Mesothelial cell of epicardium (in vitro differentiated cells): ENCODE measurements at places on chromosomes 2 and 18.

- no peak overlapping the region for H3K4me3 ChIP-seq
- no peaks in the 10 kb centered on the region for H3K36me3 ChIP-seq
- H3K27ac ChIP-seq = no peak overlapping the region
- peaks cover 4% of the 10 kb centered on the region for H3K27me3 ChIP-seq
- DNase-seq = no peak
Measured at GRCh38 chr18:27118973-27119372, 66.1 kb downstream of the CHST9 start.

GRCh38 chr2:229462112-229462511, 191.0 kb upstream of the PID1 start:
- H3K27ac ChIP-seq = no peak overlapping the region
- no peak for DNase-seq
- H3K4me3 ChIP-seq = no peak overlapping the region
- H3K36me3 ChIP-seq = no peaks in the 10 kb centered on the region
- H3K27me3 ChIP-seq = peaks cover 9% of the 10 kb centered on the region

DNA sequence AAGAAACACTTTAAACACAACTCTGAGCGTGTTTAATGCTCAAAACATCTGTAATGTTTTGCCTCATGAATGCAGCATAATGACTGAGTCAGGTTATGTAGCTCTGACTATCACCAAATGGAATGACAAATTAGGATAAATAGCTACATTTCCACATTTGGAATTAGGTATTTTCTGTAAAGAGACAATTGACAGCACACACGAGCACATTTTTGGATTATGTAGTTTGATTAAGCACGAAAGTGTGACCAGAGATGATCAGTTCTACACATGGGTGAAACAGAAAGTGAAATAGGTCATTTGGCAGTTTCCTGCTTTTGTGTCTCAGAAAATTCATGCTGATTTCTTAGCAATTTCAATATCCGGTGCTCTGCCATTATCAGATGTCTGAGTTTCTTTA, 29.0 kb downstream of the LPIN1 start:
- peaks cover 32% of the 10 kb centered on the region for H3K36me3 ChIP-seq
- H3K4me3 ChIP-seq = no peak overlapping the region
- no peaks in the 10 kb centered on the region for H3K27me3 ChIP-seq
- peaks cover 2% of the 10 kb centered on the region for H3K4me1 ChIP-seq

DNA sequence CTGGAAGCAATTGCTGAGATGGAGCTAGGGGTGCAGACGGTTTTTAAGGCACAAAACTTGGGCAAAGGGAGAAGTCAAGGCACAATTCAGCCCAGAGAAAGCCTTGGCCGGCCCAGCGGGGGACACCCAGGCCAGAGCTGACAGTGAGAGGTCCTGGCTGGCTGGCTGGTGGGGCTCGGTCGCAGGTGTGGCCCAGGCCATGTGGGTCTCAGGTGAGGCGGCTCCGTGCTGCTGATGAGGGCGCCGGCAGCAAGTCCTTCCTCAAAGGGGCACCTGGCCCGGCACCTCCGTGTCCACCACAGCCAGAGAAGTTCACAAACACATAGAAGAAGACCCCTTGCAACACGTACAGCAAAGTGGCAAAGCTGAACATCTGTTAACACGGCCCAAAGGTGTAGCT, 54.2 kb upstream of the LDLRAD4 start:
- DNase-seq = no peak
- peaks cover 4% of the 10 kb centered on the region for H3K27me3 ChIP-seq
- H3K27ac ChIP-seq = no peak overlapping the region
- H3K36me3 ChIP-seq = peaks cover 2% of the 10 kb centered on the region

DNA sequence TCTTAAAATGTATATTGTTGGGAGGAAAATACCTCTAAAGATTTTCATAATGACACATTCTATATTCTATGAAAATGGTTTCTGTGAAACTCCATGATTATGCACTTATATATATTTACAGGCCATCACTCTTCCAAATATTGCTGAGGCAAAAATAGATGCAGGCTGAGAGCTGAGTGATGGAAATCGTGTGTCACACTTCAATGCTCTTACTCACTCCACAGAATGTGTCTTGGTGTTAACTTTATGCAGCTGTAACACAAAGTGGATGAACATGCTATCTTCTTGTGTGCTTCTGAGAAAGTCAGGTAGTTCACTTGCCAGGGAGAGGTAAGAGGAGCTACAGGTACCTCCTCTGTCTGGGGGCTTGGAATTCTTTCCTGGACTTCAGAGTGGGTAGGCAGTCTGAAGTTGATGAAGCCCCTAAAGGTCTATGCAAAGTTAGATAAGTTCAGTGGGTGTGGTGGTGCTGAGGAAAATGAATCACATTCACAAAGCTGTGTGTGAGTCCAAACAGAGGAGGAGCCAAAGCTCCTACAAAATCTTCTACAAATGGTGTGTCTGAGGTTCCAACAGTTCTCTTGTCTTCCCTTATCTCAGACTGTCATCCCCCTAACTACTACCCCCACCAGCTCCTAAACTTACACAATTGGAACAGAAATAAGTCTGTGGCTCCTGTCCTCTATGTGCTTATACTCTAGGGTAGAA, 74.2 kb upstream of the ST6GAL2 start:
- peak overlapping the region; percentile 44 for H3K27ac ChIP-seq
- peaks cover 6% of the 10 kb centered on the region for H3K27me3 ChIP-seq
- DNase-seq = no peak
- H3K4me1 ChIP-seq = peaks cover 13% of the 10 kb centered on the region
- no peak overlapping the region for H3K4me3 ChIP-seq
- no peaks in the 10 kb centered on the region for H3K36me3 ChIP-seq

- H3K36me3 ChIP-seq = peaks cover 11% of the 10 kb centered on the region
- no peak overlapping the region for H3K4me3 ChIP-seq
- no peak for DNase-seq
- H3K4me1 ChIP-seq = no peaks in the 10 kb centered on the region
- no peaks in the 10 kb centered on the region for H3K27me3 ChIP-seq
Measured at GRCh38 chr2:233199870-233200269, 51.6 kb upstream of the ATG16L1 start.

DNA sequence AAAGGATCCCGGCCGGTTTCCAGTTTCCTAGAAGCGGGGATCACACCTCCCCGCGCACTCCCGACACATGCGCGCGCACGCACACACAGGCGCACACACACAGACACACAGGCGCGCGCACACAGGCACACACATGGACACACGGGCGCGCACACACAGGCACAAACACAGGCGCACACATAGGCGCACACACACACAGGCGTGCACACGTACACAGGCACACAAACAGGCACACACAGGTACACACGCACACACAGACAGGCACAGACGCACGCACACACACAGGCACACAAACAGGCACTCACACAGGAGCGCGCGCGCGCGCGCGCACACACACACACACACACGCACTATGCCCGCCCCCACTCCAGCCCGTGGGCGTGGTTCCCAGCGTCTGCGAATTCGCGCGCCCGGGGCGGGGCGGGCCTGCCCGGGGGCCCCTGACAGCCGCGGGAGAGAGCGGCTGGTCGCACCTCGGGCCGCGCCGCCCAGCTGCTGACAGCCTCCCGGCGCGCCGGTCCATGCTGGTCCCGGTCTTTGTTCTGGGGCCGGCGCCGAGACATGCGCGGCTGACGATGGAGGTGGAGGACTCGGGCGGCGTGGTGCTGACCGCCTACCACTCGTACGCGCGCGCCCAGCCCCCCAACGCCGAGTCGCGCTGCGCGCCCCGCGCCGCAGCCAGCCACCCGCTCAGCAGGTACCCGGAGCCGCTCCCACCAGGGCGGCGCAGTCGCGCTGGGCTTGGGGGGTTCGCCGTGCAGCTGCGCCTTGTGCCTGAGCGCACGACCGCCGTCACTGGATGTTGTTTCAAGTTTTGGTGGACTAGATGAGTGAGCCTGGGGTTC, at the start of gene ARHGAP28:
Gene ARHGAP28, plus strand, starts transcription at position 470 of the 845 bp plus-strand sequence. Its CDS starts 106 bp downstream, at position 576.
- peaks cover 63% of the 10 kb centered on the region for H3K4me1 ChIP-seq
- DNase-seq = peak; percentile 86

DNA sequence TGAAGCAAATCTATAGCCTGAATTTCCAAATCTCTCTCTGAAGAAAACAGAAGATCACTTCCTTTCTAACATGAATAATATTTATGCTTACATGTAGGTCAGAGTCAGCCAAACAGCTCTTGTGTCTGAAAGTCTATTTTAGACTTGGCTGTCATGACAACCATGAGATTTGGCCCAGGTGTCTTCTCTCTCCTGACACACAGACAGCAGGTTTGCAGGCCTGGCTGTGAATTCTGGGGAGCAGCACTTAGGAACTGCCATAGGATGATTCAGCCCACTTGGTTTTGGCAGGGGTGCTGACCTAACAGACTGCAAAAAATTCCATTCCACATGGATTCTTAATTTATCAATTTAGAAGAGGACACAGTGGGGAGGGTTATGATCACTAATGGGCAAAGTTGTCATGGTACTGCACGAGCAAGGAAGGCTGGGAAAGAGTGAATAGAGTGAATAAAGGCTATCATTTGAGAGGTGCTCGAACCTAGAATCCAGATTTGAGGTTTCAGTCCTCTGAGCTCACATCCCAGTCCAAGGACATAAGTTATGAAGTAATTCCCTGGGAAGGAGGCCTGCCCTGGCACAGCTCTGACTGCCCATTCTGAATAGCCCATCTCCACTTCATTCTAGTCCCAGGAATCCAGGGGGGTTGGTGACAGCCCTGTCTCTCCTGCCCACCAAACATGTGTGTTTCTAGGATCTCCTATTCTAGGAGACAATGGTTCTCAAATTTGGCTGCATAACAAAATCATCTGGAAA, 453.9 kb upstream of the TRIB2 start:
- no peak overlapping the region for H3K4me3 ChIP-seq
- peaks cover 7% of the 10 kb centered on the region for H3K4me1 ChIP-seq
- peaks cover 2% of the 10 kb centered on the region for H3K27me3 ChIP-seq
- no peaks in the 10 kb centered on the region for H3K36me3 ChIP-seq
- no peak overlapping the region for H3K27ac ChIP-seq

DNA sequence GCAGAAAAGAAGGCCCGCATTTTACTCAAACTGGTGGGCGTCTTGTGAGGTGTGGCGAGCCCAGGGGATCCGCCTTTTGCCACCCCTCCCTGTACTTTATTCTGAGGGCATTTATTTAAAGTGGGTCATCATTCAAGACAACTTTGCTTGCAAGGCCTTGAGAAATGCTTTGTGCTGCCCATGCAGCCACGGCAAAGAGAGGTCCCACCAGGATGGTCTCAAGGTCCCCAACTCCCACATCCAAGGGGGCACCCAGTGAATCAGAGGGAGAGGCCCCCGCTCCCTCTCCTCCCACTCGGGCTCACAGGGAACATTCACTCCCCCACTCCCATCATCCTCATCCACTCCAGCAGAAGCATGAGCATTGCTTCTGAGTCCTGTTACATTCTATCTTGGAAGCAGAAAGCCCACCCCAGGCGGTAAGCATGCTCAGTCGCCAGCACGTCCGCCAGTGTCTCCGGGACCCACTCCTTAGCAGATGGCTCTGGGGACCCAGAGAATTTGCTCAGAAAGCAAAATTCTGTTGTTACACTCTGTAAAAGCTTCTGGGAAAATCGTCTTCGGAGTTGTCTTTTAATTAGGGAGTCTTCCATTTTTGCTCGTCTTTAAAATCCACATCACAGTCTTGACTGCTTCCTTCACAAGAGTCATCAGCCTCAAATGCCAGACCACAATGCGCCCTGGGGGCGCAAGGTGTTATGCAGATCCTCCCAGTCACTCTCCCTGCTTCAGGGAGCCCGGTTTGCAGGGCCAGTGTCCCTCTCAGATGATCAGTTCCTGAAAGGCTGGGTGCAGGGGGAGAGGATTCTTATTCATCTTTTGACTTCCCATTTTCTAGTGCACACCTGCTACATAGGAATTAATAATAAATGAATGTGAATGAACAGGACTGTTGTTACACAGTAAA, 99.4 kb upstream of the NCK2 start:
- no peaks in the 10 kb centered on the region for H3K4me1 ChIP-seq
- peaks cover 50% of the 10 kb centered on the region for H3K27me3 ChIP-seq
- no peak overlapping the region for H3K4me3 ChIP-seq

GRCh38 chr2:5735521-5735861, 43.3 kb downstream of the SOX11 start:
- DNase-seq = no peak
- H3K4me1 ChIP-seq = peaks cover 23% of the 10 kb centered on the region
- no peaks in the 10 kb centered on the region for H3K36me3 ChIP-seq

DNA sequence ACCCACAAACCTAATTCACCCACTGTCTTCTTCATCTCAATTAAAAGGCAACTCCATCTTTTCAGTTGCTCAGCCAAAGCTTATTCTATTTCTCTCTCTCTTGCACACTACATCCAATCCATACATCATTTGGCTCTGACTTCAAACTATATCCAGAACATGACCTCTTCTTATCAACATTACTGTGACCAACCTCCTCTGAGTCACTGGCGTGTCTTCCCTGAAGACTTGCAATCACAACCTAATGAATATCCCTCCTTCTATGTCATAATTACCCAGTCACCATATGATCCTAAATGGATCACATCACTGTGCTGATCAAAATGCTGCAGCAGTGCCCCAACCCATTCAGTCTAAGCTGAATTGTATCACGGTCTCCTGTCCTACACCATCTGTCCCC, 22.6 kb upstream of the SULT1C3 start:
- no peaks in the 10 kb centered on the region for H3K27me3 ChIP-seq
- H3K27ac ChIP-seq = no peak overlapping the region
- H3K4me1 ChIP-seq = no peaks in the 10 kb centered on the region
- DNase-seq = no peak
- no peak overlapping the region for H3K4me3 ChIP-seq
- H3K36me3 ChIP-seq = no peaks in the 10 kb centered on the region

DNA sequence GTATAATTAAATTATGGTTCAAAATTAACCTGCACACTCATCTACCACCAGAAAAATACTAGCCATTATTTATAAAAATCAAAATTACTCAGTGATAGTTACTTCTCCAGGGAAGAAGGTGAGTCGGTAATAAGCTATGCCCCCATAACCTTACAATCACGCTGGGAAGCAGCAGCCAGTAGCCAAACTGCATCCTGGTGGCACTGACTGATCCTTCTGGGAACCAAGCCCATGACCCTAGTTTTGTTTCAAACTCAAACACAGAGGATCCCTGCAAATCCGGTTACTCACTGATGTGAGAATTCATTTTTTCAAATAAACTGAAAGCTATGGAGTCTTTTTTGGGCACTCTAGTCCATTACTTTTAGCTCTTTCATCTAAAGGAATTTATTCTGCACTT, 88.2 kb upstream of the VWC2L start:
- DNase-seq = no peak
- no peaks in the 10 kb centered on the region for H3K27me3 ChIP-seq
- H3K27ac ChIP-seq = no peak overlapping the region

DNA sequence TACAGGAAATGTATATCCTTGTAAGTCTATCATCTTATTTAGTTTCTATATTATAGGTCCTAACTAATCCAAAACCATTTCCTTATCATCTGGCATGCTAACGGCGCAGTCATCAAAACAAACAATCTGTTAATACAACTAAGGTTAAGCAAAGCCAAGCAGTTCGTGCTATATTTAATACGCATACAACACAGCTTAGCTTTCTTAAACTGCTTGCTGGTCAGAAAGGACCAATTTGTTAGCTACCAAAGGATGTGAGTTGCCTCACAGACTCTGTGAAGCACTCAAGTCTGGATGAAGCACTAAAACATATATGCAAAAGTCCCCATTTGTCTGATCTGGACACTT, 67.0 kb downstream of the ZEB2 start:
- peak overlapping the region; percentile 56 for H3K4me3 ChIP-seq
- H3K4me1 ChIP-seq = peaks cover 86% of the 10 kb centered on the region
- H3K36me3 ChIP-seq = no peaks in the 10 kb centered on the region
- H3K27me3 ChIP-seq = no peaks in the 10 kb centered on the region
- H3K27ac ChIP-seq = peak overlapping the region; percentile 93
